ENCODE measurements at places on chromosomes 7 and 10.

GRCh38 chr10:73210395-73211105, 36.5 kb downstream of the DNAJC9 start:
- DNase-seq: no peak

GRCh38 chr7:54987772-54988171, 31.0 kb upstream of the EGFR start:
- no peak for DNase-seq

- no peak for DNase-seq
These were observed 90.7 kb downstream of the PRKAG2 start for GRCh38 chr7:151786241-151786640.

GRCh38 chr10:85902051-85902450, 464.5 kb downstream of the GRID1 start:
- DNase-seq: no peak

GRCh38 chr7:9507290-9507689, 1073.9 kb downstream of the NXPH1 start:
- no peak for DNase-seq

DNA sequence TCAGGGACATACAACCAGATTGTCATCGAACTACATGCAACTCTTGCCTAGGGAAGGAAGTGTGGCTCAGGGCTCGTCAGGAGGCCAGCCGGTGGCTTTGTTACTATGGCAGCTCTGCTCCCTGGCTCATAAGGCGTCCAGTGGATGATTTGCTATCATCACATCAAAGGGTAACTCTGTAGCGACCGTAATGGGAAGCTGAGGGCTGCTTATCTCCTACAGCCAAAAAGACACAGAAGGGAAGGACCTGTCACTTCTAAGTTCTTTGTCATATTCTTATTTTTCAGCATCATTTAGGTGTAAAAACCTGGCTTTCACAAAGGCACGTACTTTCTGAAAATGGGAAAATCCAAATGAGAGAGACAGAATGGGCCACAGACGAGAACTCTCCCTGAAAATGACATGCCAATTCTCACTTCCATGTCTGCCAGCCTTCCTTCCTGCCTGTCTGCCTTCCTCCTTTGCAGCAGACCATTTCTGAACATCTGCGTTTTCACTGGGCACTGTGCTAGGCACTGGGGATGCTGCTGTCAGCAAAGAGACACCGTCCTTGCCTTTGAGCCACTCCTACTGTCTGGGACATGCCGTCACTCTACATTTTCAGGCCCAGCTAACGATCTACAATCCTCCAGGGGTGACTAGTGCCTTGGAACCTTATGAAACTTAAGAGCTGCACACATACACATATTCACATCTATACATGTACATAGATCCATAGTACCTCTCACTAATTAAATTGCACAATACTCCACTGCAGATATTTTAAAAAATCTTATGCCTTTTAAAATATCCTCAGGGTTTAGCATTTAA, 26.9 kb downstream of the ENKUR start:
- DNase-seq: peak; percentile 50

- DNase-seq: peak; percentile 58
These were observed 32.9 kb upstream of the KMT2E start for GRCh38 chr7:104980841-104981671.

GRCh38 chr10:111037858-111038257, 39.0 kb upstream of the ADRA2A start:
- no peak for DNase-seq

DNA sequence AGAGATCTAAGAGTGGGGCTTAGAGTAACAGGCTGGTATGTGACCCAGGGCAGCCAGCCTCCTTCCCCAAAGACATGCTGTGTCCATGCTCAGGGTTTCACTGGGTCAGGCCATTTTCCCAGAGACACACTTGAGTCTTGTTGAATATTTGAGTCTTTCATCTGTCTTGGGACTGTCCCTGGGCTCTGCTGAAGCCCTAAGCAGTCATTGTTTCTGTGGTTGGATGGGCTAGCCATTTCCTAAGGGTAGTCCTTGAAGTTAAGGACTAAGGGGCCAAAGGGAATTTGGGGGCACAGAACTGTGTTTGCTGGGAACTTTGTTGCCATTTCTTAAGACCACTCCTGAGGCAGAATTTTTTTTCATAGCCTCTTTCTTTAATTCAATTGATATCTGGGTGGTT, 98.4 kb upstream of the SAMD8 start:
- no peak for DNase-seq
